Fibroblast of gingiva (primary cell): ENCODE measurements at places on chromosomes 3 and 15.

- peak; percentile 72 for DNase-seq
Measured at GRCh38 chr3:100163787-100164186, 49.5 kb upstream of the FILIP1L start.

- DNase-seq, result no peak
Measured at GRCh38 chr3:182717216-182717615, 76.1 kb upstream of the ATP11B start.

- no peak for DNase-seq
Measured at GRCh38 chr3:173708191-173708590, 310.6 kb downstream of the NLGN1 start.

DNA sequence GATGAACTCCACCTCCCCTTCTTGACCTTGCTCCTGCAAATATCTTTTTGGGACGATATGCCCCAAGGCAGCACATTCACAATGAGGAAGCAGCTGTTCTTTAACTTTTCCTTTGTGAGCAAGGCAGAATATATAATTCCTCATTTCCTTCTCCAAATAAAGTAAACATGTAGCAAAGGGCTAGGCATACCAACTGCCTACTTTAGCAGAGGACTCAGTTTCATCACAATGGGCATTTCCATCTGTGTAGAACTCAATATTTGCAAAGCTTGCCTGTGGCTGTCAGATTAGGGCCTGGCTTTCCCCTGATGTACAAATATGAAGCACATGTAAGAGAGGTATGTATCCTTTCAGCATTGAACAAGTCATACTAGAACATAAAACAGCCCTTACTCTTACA, 366.9 kb downstream of the RSL24D1 start:
- no peak for DNase-seq

DNA sequence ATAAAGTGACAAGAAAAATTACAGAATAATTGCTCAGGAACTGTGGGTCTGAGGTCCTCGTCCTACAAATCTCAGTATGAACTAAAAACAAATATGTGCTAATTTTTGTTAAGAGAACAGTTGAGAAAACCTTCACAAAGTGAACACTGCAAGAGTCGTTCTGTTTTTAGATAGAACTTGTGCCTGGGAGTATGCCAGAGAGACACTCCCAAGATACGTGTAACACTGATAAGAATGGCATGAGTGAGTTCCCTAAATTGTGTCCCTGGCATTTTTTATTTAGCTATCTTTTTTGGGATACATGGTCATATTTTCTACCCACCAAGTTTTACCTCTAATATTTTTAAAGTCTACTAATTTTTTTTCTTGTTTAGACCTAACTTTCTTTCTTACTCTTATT, 860.0 kb upstream of the NR2F2 start:
- DNase-seq, result no peak

DNA sequence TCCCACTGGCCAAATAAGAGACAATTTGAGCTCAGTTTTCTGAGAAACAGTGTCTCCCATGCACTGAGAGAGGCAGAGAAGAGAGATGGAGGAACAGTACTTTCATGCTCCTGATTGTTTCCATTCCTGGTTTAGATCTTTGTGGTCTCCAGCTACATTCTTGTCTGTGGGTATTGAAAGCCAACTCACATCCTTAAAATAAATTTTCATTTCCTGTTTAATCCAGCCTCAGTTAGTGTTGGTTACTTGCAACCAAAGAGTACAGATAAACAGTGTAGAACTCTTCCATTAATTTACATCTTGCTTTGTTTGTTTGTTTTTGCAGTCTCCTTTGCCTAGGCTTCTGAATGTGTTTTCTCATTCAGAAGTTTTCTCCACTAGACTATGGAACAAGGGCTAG, 123.7 kb upstream of the CLSTN2 start:
- no peak for DNase-seq

- no peak for DNase-seq
Measured at GRCh38 chr3:136891934-136892855, 30.2 kb downstream of the NCK1 start.

DNA sequence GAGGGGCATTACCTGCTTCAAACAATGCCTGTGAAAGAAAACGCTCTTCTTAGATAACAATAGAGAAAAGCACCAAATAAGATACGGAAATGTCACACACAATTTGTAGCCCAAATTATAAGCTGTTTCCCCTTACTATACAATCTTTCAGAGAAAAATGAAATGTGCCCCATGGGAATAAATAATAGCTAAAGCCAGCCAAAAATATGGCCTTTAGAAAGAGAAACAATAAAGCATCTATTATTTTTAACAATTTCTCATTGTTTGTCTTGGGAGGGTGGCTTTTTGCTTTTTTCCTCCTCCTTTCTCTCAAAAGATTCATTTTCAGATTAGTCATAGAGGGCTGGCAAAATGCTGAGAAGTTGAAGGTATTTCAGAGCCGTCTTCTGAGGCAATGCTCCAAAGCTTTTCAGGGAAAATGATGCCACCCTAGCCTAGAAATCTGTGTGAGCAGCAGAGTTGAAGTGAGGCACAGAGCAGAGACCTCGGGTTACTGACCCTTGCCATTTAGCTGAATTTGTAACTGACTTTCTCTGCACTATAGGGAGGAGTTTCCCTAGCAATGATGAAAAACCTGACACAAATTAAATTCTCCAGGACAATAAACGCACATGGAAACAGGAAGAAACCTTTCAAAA, 86.3 kb upstream of the PRICKLE2 start:
- peak; percentile 69 for DNase-seq

DNA sequence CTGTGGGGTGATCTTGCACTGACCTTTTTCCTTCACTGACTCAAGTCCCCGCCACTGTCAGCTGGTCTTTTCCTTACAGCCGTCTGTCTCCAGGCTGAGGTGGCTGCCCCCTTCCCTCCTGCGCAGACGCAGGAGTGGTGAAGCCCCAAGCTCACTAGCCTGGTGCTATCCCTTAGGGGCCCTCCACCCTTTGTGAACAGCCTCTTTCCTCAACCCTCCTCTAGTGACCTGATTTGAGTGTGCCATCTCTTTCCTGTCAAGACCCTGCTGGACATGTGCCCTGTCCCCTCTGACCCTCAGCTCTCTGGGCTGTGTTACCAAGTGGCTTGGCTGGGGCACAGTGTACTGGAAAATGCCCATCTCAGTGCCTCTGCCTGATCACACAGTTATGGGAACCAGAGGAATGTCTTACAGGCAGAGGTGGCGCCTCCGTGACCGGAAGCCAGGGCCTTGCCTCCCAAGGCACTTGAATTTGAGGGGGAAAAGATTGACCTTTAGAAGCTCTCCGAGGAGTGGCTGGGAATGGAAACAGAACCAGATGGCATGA, 8.7 kb downstream of the KBTBD13 start:
- no peak for DNase-seq

DNA sequence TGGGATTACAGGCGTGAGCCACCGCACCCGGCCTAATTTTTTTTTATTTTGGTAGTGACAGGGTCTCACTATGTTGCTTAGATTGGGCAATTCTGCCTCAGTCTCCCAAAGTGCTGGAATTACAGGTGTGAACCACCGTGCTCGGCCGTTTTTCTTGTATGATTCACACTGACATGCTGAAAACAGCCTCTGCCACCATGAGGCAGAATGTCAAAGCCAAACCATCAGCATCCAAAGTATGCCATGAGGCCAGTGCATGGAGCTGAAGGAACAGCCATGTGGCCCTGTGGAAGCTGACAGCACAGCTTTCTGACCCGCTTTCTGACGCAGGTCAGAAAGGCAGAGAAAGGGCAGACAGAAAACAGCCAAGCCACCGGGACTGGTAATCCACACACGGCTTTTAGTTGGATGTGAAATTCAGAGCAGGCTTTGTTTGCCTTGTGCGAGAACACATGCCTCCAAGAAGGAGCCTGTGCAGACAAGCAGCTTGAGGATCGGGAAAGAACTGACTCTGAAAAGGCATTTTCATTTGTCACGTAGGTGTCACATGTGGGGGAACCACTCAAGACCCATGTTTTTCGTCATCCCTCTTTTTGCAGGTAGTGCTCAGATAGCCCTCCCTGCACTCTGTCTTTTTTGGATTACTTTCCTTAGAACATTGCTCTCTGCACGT, 25.1 kb downstream of the XYLB start:
- DNase-seq, result no peak

DNA sequence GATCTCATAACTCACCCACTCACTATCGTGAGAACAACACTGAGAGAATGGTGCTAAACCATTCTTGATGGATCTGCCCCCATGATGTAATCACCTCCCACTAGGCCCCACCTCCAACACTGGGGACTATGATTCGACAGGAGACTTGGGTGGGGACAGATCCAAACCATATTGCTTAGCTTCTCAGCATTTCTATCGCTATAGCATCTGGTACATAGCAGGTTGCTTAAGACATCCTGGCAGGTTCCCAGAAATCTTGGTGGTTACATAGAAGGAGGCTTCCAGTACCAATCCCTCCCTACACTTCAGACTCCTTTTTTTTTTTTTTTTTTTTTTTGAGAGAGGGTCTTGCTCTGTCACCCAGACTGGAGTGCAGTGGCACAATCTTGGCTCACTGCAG, 487.8 kb downstream of the EDEM1 start:
- no peak for DNase-seq

GRCh38 chr15:69919816-69920215, 177.9 kb downstream of the TLE3 start:
- DNase-seq, result no peak

- DNase-seq, result no peak
Measured at GRCh38 chr3:29168696-29169095, 112.2 kb upstream of the RBMS3 start.

DNA sequence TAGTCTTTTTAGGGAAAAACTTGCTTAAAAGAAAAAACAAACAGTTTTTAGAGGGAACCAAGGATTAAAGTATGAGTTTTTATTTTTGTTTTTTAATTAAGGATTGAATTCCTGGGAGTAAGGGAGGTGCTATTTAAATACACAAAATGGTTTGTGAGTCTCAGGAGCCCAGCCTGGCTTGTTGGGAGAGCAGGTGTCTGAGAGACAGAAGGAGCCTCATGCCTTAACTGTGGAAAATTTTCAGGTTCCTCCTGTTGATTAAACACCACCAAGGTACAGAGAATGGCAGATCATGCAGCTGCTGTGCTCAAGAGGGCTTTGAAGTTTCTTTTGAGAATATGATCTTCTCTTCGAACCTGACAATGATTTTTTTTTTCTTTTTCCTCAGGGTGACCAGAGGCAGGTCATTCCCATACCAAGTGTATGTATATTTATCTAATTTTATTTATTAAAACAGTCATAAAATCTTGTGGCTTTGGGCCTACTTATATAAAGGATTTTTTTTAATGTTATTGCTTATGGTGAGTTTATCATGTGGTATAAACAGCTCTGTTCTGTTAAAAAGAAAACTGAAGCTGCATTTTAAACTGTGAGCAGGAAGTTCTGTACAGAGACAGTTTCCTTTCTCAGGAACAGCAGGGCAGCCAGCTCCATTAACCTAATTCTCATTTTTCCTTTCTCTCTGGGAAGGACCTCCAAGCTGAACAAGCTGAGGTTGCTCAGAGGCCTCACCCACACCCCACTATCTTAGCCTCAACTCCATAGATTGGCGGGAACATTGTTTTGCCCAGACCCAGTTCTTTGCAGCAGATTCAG, 33.7 kb upstream of the VILL start:
- DNase-seq, result no peak

DNA sequence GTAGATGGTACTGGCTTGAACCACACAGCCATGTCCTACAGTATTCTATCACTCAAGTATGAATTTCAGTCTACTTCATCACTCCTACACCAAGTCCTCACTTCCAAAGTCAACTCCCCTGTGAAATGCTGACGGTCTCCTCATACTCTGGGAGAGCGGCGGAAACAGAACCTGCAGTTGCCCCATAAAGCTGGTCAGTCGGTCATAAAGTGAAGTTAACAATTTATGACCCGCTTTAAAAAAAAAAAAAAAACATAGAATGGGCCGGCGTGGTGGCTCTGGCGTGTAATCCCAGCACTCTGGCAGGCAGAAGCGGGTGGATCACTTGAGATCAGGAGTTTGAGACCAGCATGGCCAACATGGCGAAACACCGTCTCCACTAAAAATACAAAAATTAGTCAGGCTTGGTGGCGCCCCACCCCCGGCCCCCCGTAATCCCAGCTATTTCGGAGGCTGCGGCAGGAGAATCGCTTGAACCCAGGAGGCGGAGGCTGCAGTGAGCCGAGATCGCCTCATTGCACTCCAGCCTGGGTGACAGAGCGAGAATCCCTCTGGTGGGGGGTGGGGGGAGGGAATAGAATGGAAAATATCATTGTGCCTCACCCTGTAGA, 2.1 kb downstream of the TRANK1 start:
- no peak for DNase-seq

DNA sequence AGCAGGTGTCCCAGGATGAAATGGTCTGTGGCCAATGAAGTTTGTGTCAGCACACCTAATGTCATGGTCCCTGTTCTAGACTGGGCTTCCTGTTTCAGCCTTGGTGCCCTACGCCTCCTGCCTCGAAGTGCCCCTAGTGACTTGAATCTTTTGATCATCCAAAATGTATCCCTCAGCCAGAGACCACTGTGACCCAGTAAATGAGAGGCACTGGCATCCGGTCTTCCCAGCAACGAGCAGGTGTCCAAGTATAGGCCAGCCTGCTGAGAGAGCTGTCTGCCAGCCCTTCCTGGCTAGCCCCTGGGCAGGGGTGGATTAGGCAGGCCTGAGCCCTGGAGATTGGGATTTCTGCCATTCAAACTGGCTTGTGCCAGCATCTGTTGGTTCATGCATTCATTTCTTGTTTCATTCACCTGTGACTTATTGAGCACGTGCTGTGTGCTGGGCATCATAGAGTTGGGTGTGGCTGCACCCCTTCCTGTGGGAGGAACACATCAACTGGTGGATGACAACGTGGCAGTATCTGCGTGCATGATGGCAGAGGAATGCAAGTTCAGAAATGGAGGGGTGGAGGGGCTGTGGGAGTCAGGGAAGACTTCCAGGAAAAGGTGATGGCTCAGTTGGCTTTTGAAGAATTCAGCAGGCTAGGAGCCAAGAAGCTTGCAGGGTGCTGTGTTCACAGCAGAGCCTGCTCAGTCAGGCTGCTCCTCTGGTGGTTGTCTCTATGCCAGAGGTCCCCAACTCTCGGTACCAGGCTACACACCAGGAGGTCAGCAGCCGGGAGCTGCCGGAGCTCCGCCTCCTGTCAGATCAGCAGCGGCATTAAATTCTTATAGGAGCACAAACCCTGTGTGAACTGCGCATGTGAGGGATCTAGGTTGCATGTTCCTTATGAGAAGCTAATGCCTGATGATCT, 21.6 kb downstream of the ESYT3 start:
- no peak for DNase-seq

DNA sequence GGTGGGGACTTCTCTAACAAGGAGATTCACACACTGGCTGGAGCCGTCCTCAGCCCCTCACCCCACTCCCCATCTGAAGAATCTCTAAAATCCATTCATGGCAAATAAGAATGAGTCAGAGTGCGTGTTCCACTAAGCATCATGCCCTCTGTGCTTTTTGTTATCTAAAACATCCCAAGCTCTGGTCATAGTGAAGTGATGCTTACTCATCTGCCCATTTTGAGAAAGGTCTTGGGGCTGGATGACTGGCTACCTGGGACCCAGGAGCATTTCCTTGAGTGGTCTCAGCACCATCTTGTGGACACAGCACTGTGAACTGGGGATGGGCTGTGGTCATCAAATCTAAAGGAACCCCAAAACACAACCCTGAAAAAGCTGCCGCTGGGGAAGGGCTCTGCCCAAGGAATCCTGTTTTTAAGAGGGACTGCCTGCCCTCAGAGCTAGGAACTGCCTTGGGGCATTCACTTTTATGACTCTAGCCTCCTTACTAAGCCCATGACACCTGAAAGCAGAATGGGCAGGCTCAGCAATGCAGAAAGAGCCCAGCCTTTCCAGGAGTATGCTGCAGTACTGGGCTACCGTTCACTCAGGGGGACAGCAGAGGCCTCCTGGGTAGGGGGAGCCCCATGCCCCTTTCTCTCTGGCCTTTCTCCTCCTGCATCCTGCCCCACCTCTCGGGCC, 53.5 kb downstream of the ZBTB38 start:
- DNase-seq, result no peak

GRCh38 chr15:81809543-81809942, 236.3 kb downstream of the MEX3B start:
- no peak for DNase-seq
